ENCODE measurements at places on chromosomes 5 and 9.

GRCh38 chr5:135212361-135213026, 178.5 kb upstream of the PITX1 start:
- no peak for DNase-seq

GRCh38 chr5:153544706-153545105, 54.2 kb downstream of the GRIA1 start:
- no peak for DNase-seq

GRCh38 chr5:113748403-113748802, 234.9 kb downstream of the YTHDC2 start:
- DNase-seq, result no peak

DNA sequence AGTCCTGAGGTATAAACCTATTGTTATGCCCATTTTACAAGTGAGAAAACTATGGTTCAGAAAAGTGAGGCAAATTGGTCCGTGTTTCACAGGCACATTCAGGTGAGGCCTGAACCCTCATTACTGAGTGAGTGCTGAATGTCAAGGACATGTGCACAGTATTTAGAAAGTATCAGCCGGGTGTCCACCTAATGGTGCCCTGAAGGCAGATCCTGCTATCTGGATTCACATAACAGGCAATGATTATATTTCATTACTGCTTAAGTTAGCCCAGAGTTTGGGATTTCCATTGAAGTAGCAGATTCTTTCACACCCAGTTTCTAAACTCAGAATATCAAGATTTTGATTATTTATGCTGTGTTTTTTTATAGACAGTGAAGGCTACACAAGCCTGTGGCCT, 142.7 kb downstream of the LHFPL2 start:
- DNase-seq, result no peak

DNA sequence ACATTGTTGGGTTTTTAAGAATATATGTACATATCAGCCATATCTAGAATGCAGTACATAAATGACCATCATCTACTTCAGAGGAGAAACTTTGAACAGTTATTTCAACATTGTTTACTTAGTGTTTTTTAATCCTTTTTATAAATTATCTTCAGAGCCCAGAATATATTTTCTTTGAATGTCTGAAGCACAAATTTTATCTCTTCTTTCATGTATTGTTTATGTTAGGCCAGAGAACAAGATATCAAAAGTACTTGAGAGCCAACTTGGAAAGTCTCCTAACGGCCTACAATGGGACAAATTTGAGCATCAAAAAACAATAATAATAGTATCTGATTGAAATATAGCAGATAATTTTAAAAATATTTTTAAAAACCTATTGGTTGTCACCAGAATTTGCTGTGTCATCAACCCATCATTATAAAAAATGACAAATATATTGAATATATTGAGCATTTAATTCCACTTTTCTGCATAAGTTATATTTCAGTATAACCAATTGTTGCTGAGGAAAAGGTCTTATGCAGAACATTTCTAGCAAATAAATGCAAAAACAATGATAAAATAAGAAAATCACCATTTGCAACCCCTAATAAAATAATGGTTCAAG, 67.5 kb upstream of the CCNG1 start:
- DNase-seq, result no peak

DNA sequence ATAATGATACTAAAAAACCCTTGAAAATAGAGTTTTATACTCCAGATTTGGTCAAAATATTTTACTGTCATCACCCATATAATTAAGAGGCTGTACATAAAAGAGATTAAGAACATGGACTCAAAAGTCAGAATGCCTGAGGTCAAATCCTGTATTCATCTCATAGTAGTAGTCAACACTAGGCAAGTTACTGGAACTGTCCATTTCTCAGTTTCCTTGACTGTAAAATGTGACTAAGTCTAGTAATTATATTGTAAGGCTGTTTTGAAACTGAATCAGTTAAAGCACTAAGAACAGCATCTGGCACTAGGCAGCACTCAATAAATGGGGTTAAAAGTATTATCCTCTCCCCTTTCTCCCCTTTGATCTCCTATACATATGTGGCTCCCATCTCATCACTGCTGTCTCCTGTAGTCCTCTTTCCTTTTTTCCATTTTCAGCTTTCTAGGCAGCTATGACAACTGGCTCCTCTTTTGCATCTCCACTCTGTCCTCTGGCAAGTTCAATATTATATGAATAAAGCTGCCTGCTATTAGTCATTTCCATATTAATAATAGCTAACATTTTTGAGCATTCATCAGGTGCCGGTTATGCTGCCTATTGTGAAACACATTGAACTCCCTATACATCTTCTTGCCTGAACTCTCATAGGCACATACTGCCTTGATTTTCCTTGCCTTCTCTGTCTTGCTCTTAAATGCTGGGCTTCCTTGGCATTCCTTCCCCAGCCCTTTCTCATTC, 185.8 kb upstream of the NREP start:
- DNase-seq, result no peak
